Gastrocnemius medialis (tissue), 4 donors: ENCODE measurements at places on chromosomes 3 and 15.

DNA sequence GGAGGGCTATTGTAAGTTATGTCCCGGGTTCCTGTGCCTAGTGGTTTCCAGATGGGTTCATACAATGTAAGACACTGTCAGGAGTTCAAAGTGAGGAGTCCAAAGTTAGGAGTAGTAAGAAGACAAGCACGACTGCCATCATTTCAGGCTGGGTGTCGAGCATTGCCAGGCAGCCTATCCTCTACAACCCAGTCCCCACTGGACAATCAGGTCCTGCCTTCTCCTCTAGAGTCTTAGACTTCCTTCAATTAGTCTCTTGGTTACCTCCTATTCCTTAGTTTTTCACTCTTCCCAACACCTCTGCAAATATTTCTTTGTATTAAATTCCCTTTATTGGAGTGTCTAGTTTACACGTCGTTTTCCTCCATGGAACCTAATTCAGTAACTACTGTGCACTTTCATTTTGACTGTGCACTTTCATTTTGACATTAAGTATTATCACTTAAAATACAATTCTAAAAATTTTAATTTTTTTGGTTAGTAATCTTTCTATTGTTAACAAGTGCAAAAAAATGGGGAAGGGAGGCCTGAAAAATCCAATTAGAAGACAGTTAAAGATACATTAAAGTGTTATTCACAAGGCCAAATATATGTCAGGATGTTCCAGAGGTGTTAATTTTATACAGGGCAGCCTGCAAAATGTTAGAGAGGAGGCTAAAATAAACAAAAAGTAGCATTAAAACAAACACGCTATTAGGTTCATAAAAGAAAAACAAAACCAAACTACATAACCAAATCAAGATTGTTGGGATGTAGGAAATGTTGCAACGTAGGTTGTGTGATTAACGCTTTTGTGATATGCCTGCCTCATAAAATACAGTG is 155.3 kb downstream of the TBL1XR1 start:
- DNase-seq: no peak

DNA sequence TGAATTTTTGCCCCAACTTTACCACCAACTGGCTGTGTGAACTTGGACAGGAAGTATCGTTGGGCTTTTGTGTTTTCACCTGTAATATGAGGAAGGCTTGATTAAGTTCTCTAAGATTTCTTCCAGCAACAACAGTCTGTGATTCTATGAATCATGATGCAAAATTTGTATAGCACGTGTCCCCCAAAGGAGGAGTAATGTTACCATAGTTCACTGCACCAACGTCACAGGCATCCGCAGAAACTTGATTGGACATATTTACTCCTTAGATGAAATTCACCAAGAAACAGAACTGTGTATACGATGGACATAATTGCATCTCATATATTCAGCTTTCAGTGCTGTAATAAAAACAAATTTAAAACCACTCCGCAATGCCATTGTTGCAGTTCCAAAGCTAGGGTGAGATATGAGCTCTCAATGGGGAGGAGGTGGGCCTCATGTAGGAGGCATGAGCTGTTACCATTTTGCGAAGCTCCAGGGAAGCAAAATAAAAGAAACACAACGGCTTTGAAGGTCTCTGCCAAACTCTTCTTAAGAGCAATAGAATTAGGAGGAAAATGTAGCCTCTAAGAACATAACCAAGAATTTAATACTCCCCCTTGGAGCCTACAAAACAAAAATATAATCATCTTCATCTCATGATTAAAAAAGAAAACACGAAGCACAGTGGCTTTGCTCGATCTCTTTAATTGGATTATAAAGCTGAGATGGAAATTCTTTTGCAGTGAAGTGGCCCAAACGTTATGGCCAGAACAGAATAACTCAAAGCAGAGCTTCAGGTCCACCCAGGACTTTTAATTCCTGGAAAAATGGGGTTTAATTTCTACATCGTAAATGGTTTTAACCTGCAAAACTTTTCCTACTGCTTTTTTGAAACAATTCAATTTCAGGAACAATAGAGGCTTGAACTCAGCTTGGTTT is 80.7 kb downstream of the CHST2 start:
- DNase-seq: no peak

DNA sequence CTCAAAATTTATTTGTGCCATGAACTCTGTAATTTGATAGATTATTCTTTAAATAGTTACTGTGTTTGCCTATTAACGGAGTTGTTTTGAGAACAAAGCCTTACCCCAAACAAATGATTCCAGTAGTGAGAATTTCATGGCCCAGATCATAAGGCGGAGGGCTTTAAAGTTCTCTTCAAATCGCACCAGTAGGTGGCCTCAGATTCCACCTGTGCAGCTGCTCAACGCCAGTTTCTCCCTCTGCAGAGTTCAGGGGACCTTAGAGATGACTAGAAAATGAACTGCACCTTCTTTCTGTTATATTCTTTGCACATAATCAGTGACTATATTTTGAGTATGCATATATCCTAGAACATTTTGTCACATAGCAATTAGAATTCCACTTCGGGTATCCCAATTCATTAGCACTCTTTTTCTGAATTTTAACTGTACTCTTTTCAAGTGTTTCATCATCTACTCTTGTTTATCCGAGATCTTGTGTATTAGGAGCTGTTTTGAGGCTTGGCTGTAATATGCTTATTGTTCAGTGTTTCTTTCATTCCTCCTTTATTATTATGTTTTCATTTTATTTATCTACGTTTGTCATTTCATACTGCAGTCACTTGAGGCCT is 232.6 kb upstream of the CHRM5 start:
- no peak for DNase-seq

- peak; percentile 83 for DNase-seq
Observed at GRCh38 chr3:16528581-16528993, 15.1 kb upstream of the RFTN1 start.

DNA sequence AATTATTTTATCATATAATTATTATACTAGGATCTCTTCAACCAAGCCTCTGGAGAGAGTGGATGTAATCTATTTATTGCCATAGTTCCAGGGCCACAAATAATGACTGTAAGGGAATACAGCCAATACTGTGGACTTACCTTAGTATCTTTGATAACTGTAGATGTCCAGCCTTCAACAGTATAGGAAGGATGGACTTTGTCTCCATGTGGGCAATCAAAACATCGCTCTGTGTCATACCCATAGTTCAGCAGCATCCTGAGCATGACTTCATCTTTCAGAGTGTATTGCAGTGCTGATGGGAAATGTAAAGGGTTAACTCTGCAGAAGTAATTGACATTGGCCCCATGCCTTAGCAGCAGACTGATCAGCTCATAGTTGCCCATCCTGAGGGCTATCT is 14.2 kb downstream of the ASB14 start:
- DNase-seq: no peak

- no peak for DNase-seq
Observed at GRCh38 chr3:138257986-138258385, 70.9 kb downstream of the ARMC8 start.

- DNase-seq: no peak
Observed at GRCh38 chr3:55719508-55719907, 232.4 kb upstream of the WNT5A start.

DNA sequence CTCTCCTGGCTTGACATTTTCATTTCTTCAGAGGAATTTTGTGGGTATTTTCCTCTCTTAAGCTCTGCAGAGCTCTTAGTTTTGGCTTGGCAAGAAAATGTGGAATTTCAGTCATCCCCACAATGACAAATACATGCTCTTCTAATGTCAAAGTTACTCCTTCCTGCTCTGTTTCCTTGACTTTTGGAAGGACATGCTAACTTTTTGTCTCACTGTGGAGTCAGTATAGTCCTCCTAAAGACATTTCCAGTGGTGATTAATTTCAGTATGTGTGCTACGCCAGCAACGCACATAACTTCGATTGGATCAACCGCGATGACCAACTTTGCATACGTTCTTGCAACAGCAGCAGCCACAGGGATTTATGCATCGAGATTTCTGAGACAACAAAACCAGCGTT is 13.3 kb downstream of the EBLN2 start:
- DNase-seq: no peak

GRCh38 chr15:34642247-34642646 is 58.8 kb upstream of the GOLGA8B start:
- DNase-seq: no peak

GRCh38 chr3:20055020-20055775 is 15.0 kb downstream of the KAT2B start:
- no peak for DNase-seq
